ENCODE measurements at places on chromosomes 12 and 14.

DNA sequence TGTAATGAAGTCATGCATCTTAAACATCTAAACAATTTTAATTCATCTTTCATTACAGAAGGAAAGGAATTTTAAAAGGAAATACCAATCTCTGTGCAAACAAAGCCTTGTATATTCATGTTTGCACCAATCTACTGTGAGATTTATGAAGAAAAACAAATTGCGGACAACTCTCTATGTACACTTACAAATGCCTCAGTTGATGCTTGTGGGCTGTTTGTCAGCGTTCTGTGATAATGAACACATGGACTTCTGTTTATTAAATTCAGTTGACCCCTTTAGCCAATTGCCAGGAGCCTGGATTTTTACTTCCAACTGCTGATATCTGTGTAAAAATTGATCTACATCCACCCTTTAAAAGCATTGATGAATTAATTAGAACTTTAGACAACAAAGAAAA lies 5.4 kb downstream of the GPR65 start:
- DNase-seq, result no peak

GRCh38 chr12:14628771-14629170 lies 61.1 kb upstream of the PLBD1 start:
- DNase-seq, result no peak

DNA sequence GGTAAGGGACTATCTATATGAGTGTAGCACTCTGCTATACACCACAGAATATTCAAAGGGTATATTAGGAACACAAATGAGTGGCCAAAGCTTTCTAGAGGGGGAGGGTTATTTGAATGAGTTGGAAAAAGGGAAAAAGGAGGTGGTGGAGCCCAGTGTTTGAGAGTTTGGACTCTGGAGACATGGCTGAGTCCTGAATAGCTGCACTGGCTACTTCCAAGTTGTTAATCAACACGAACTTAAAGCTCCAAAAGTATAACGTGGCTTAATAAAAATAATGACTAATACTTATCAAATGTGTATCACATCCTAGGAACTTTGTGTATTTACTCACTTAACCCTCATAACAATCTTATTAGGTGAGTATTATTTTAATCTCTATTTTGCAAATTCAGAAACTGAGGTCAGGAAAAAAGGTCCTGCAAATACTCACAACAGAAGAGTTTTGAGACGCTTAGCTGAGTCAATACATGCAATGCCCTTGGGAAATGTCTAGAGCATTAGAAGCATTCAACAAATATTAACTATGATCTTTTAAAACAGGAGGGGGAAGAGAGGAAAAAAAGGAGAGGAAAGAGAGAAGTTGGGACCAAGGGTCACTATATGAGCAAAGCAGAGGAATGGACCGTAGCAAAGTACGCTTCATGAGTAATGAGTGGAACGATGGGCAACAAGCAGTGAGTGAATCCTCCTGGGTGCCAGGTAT lies 189.5 kb upstream of the HMGA2 start:
- no peak for DNase-seq

GRCh38 chr12:26434299-26435068 lies 239.1 kb downstream of the SSPN start:
- DNase-seq, result no peak

DNA sequence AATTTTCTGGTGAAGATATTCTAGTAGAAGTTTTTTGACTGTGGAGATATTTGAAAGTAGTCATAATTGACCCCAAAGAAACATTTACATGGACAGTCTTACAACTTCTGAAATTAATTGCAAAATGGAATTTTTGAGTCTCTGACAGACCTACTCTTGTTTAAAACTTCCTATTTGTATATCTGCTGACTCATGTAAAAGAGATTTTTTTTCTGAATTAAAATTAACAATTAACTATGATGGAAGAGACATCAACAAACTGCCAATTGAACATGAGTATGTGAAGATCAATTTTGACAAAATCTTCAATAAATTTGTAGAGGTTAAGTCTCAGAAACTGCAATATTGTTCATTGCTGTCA lies 108.5 kb upstream of the MAX start:
- no peak for DNase-seq

DNA sequence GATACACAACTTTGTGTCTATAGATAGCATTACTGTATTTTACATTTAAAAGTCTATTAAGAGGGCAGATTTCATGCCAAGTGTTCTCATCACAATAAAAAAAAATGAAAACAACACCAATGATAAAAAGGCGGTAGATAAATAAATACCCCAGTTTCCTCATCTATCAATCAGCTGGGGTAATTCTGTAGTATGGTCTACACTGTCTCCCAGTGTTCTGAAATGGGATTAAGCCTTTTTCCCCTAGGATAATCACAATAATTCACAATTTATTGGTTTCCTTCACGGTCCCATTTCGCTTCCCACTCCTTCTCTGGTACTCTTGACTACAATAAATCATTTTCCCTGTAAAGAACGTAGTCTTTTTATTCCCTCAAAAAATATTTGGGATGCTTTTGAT lies 114.3 kb downstream of the SSPN start:
- DNase-seq, result no peak

- DNase-seq, result no peak
These were observed 162.4 kb downstream of the GARIN6 start for GRCh38 chr12:99809909-99810308.

DNA sequence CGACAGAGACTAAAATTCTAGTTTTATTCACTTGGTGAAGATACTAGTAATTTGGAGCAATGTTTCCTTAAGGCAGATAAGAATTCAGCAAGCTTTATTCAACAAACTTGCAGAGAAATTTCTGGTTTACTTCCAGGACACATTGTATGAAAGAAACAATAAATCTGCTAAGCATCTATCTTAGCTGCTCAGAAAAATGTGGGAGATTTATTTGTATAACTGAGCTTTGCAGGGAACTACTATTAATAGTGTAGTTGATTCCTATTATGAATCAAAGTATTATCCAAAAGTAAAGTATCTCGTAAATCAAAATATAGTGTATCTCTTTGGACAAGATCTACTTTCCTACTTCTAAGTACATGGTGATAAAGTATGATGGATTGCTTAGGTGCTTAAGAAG lies 239.4 kb upstream of the TMTC1 start:
- no peak for DNase-seq

DNA sequence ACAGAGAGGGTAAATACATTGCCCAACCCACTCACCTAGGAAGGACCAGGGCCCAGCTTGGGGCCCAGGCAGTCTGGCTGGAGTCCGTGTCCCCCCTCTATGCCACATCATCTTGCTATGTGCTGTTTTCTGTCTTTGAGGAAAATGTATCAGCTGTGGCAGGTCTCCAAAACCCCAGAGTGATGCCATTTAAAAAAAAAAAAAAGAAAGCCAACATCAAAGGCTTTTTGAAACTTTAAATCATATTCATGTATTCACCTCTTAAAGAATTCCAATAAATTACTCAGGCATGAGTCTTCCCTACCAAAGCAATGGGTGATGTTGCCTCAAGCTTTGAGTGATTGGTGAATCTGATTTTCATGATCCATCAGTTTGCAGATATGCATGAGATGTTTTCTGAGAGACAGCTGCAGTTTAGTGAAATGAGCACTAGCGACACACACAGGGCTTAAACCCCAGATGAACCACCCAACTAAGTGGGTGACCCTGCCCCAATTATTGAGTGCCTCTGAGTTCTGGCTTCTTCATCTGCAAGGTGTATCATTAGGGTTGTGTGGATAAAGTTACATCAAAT lies 6.1 kb downstream of the KRT81 start:
- DNase-seq, result no peak

DNA sequence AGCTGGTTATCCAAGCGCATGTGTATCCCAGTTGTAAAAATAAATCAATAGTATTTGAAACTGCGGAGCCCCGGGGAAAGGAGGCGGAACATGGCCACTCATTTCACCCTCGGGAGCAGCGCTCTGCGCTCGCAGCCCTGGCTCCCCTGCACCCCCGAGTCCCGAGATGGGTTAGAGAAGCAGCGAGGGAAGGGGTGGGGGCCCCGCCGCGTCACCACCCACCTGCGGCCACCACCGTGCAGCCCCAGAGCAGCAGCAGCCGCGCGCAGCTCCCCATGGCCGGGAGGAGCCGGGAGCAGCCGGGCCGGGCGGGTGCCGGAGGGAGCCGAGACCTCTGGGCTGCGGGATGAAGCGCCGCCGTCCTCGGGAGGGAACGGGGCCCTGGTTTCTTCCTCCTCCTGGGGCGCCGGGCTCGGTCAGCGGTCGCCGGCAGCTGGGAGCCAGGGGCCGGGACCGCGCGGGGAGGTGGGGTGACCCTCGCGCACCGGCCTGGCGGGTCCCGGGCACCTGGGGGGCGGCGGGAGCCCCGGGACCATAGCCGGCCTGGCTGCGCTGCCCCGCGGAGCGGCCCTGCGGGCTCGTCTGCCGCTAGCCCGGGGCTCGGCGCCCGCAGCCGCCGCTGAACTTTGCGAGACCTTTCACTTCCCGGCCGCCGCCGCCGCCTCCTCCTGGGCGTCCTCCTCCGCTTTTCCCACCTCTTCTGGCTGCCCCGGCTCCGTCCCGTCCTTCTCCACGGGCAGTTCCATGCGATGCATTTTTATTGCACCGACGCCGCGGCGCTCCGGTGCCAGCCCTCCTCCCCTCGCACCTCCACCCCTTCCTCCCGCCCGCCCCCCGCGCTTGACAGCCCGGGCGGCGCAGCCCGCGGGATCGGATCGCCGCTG lies at the start of gene NTN4:
Gene NTN4, minus strand, starts transcription at position 732 of the 884 bp plus-strand sequence. Its CDS starts 455 bp downstream, at position 277.
- DNase-seq, result no peak

DNA sequence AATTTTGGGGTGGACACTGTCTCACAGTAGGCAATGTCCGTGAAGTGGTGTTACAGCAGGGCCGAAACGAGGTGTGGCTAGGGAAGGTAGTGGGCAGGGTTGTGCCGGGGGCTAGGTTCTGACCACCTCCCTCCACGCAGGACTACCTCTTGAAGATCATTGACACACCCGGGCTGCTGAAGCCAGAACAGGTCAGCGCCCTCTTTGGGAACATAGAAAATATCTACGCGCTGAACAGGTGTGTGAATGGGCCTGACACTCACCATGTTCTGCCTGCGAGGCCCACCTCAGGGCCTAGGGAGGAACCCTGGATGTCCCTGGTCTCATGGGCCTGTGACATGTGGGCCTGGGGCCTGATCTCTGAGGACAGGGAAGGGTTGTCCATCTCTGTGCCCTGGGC lies 24.6 kb downstream of the PLEKHG3 start:
- DNase-seq, result no peak

DNA sequence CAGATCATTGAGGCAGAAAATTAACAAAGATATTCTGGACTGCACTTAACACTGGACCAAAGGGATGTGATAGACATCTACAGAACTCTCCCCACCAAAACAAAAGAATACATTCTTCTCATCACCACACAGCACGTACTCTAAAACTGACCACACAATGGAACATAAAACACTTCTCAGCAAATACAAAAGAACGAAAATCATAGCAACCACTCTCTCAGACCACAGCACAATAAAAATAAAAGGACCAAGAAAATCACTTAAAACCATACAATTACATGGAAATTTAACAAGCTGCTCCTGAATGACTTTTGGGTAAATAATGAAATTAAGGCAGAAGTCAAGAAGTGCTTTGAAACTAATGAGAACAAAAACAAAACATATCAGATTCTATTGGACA lies 254.0 kb upstream of the STXBP6 start:
- no peak for DNase-seq

GRCh38 chr12:121602766-121603165 lies 21.9 kb upstream of the KDM2B start:
- no peak for DNase-seq

- no peak for DNase-seq
These were observed at the start of gene TBX3 for GRCh38 chr12:114684098-114684869. Gene TBX3, minus strand, starts transcription at chr12:114684175. Its CDS starts 975 bp downstream, at chr12:114683200.

- DNase-seq, result no peak
These were observed 1.5 kb downstream of the ASB2 start for GRCh38 chr14:93974833-93975232.

- DNase-seq, result no peak
These were observed 2.3 kb upstream of the KRT5 start for GRCh38 chr12:52522346-52523011.

DNA sequence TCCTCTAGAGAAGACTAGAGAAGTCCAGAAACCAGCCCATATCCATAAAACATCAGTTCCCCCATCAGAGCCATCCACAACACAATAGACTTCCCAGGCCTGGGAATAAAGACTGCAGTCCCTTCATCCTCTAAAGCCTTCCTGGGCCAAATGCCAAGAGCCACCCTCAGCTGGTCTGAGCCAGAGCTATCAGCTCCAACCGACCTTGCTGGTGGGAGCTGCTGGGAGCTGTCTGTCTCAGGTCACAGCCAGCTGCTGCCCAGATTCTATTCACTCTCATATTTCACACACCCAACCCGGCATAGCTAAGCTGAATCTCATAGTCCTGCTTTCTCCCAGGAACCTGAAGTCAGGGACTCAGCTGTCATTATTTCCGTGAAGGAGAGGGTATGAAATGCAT lies 10.9 kb upstream of the TFCP2 start:
- no peak for DNase-seq

GRCh38 chr12:58639318-58639934 lies 280.9 kb downstream of the LRIG3 start:
- no peak for DNase-seq

GRCh38 chr12:113457710-113458109 lies 14.0 kb downstream of the LHX5 start:
- no peak for DNase-seq
